Stimulated activated CD8-positive, alpha-beta memory T cell treated with anti-CD3 and anti-CD28 coated beads, Interleukin-2, amount 100 ng/mL, for 1 hour (primary cell): ENCODE measurements at places on chromosomes 1 and 21.

- no peak for DNase-seq
These were observed 73.2 kb upstream of the CYP2J2 start for GRCh38 chr1:59999746-60000145.

- no peak for DNase-seq
These were observed 354.0 kb upstream of the DUSP10 start for GRCh38 chr1:222095606-222096475.

DNA sequence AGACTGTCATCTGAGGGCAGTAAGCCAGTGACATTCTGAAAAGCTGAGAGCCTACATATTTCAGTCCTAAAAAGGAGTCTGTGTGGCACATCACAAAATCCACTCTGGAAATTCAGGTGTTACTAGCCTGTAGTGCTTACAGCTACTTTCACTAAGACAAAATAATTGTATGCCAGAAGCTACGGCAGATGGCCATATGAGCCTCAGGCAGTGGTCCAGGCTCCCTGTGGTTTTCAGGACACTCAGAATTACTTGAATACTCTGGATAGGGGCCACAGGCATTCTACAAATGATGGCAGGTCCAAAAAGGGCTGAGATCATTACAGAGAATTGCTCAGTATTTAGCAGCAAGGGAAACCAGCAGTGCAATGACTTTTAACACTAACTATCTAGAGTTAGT, 527.1 kb downstream of the MRPL39 start:
- no peak for DNase-seq

GRCh38 chr1:10824821-10825540, 28.5 kb upstream of the CASZ1 start:
- DNase-seq: no peak

GRCh38 chr1:14113841-14114567, 414.0 kb downstream of the PRDM2 start:
- no peak for DNase-seq

GRCh38 chr1:89974256-89974655, 20.7 kb upstream of the ZNF326 start:
- DNase-seq: no peak

DNA sequence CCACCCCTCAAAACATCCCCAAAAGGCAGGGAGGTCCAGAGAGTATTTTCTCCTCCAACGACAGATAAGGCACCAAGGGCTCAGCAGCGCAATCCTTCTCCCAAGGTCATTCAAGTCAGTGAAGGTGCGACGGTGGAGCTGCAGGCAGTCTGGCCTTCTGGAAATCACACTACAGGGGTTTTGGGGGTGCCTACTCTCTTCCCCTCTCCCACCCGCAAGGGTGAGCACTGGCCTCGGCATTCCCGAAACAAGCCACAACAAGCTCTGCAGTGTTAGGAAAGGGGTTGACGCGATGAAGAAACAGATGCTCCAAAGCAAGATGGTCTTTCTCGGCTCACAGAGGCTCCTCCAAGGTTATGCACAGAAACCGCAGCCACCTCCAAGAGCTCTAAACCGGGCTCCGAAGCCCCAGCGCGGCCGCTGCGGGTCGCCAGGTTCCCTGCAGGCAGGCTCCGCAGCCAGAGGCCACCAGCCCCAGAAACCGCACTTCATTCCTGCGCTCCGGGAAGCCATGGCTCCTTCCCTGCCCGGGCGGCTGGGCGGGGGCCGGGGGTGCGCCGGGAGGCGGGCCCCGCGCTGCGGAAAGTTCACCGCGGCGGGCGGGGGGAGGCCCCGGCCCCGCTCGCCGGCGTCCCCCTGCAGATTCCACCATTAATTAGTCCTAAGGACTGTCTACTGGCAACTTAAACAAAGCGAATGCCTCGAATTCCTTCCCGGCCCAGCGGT, 1.1 kb downstream of the LUZP1 start:
- no peak for DNase-seq

DNA sequence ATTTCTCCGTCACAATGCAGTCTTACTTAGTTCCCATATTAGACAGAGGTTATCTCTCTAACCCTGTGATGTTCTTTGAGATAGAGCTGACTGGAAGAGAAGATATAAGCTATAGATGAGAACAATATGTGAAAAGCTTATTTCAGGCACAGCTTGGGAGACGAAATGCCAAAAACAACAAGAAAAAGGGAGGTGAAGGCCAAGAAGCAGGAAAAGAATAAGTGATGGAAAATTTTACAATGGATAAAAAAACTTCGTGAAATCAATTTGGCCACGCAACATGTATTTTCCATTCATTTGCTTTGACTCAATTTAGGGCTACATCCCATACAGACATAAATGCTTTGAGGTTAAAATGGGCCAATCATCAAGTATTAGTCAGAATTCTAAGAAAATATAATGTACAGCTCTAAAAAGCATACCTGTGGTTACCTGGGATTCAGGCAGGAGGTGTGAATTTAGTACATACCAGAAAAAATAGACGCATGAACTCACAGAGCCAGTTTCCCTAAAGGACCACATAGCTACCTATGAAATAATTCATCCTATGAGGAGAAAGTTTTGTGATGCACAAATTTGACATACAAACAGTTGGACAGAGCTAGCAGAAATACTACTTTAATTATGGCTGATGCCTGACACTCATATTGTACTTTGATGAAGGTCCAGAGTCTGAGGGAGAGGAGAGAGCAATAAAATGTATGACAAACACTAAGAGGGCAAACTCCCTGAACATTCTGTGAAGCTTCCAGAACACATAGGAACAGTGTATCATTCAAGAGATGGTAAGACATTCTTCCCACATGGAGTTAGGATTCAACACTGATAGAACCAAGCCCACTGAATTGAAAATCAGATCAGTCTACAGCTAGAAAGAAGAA, 12.1 kb downstream of the RGS1 start:
- DNase-seq: no peak

DNA sequence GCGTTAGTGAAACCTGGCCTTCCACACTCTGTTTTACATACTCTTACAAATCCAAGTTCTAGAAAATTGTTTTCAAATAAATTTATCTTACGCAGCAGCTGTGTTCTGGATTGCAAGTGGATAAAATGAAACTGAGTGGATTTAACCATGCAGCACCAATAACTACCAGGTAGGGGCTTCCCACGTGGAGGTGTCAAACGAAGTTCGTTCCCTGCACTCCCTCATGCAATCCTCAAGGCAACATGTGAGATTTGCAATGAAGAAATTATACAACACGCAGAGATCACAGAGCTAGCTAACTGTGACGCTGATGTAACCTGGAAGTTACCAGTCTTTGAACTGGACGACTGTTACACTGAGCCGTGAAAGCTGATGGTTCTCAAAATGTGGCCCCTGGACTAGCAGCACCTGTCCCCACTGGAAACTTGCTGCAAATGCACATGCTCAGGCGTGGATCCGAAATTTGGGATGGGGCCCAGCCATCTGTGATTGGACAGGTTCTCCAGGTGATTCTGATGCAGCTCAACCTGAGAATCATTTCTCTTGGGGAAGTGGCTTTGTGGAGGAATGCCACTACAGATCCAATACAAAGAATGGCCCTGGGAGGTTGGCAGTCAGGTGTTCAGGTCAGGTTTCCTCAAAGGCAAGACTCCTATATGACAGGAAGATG, 36.3 kb downstream of the RSPH1 start:
- no peak for DNase-seq

DNA sequence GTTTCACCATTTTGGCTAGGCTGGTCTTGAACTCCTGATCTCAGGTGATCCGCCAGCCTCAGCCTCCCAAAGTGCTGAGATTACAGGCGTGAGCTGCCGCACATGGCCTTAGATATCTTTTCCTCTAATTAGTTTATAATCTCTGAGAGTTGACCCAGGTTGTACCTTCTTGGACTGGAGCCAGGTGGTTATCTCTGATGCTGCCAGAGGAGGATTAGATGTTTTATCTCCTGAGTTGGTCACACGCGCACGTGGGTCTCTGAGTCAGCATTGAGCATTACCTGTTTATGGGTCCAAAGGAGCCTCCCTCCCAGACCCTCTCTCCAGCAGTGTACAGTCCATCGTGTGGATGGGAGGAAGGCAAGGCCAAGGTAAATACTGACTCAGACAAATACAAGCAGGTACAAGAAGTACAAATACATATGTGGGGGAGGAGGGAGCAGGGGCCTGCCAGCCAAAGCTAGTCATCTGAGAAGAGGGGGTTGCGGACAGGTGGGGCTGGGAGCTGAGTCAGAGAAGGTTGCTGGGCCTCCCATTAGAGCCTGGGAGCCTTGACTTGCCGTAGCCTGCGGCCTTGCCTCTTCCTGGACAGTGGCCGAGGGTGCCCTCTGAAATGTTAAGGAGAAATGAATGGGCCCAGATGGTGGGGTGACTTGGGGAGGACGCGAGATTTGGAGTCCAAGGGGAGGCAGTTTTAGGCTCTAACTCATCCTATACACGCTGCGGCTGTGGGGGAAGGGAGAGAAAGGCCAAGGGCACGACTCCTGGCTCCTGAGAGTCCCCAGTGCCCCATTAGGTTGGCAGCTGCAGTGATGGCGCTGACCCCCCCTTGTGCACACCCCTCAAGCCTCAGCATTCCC, 13.1 kb downstream of the IL6R start:
- no peak for DNase-seq

DNA sequence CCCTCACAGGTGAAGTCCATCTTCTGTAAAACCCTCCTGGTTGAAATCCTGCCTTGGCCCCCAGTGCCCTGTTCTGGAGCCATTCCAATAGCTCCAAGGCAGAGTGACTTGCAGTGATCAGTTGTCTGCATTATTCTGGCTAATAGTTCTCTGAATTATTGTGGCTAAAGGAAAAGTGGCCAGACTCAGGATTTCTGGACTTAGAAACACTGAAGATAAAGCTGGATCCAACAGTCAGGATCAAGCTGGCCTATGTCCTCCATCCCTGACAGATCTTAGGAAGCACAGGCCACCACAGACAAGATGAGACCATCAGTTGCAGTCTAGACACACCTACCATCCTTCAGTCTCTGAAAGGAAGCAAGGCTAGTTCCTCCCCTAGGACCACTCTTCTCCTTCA, 801 bp upstream of the C2CD4D start:
- DNase-seq: no peak

- no peak for DNase-seq
These were observed 78.5 kb upstream of the CAMK1G start for GRCh38 chr1:209505044-209505443.

DNA sequence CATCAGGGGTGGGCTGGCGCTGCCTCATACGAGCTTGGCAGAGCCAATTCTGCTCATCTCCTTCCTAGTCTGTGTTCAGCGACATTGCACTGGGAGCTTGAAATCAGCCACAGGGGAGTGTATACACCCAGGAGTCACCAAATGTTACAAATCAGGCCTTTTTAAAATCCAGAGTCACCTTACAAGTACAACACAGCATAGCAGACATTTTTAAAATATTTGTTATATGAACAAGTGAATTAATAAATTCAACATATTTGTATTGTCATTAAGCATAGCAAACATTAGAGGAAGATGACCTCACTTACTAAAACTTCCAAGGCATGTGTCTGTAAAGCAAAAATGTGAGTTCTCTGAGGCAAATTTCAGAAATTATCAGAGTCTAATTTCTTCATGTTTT, 210.0 kb downstream of the HLX start:
- DNase-seq: no peak

GRCh38 chr1:165698761-165699052, 345 bp upstream of the ALDH9A1 start:
- DNase-seq: no peak

GRCh38 chr21:46100906-46101305, 3.0 kb downstream of the COL6A2 start:
- no peak for DNase-seq

GRCh38 chr21:33780631-33781030, 135.0 kb downstream of the ATP5PO start:
- no peak for DNase-seq

DNA sequence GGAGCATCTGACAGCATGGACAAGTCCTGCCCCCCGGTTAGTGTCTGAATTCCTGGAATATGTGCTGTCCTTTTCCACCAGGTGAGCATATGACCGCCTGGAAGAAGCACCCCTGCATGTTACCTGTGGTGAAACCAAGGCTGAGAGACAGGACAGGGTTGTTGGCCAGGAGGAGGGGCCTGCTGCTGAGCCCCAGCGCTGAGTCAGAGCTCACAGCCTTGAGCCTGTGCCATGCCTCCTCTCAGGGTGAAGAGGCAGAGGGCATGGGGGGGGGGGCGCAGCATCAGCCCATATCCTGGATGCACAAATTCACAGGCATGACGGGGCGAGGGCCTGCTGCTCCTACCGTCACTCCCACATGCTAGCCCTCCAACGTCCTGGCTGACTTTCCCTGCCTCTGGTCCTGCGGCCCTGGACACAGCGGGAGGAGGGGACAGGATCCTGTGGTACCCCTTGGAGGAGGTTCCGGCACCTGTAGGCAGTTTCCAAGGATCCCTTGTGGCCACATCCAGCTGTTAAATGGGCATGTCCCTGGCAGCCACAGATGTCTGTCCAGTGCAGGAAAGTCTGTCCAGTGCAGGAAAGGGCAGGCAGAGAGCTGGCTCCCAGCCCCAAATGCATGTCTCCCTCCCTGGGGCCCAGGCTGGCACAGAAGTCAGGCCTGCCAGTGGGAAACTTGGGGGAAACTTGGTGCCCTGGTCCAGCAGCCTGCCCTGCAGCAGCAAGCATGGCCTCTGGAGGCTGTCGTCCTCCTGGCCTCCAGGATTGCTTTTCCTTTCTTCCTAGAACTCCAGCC, 23.9 kb downstream of the TTC34 start:
- no peak for DNase-seq

- no peak for DNase-seq
These were observed 126.7 kb upstream of the CSF3R start for GRCh38 chr1:36609241-36610027.

- DNase-seq: no peak
These were observed 119.8 kb upstream of the SLC25A33 start for GRCh38 chr1:9419369-9420041.

DNA sequence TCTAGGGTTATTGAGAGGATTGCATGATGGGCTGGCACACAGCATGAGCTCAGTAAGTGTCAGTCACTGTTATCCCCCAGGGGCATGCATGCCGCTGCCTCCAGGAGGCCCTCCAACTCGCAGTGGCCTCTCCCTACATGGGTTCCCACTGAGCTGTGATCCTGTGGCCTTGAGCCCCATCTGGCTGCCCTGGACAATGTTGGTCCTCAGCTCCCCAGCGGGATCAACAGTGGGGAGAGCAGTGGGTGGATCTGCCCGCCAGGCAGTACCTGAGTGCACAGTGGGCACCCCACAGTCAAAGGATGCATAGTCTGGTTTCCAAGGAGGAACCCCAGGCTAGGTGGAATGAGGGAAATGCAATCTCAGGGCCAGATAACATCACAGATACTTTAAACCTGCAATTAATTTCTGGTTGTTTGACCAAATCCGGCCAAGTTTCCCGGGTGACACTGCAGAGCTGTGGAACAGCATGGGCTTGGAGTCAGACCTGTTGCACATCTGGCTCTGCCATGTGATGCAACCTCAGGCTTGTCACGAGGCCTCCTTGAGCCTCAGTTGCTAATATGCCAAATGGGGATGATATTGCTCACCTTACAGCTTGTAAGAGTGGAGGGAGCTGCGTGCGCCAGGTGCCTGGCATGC, 9.3 kb downstream of the PADI3 start:
- no peak for DNase-seq

DNA sequence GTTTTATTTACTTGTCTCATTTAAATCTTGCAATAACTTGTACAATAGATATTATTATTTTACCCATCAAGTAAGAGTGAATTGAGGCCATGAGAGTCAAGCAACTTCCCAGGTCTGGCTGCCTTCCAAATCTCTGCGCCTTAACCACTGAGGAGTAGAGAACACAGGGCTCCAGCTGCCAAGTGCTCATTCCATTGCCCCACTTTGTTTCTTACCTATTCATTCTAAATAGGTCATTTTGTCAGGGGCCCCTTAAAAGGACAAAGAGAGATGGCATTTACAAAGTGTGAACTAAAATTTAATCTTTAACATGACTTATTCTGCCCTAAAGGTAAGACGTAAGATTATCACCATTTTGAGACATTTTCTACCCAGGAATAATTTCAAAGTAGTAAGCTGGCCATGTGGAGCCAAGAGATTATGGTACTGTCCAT, 3.5 kb downstream of the PPP1R15B start:
- no peak for DNase-seq
